ENCODE measurements at places on chromosomes 12 and 14.

DNA sequence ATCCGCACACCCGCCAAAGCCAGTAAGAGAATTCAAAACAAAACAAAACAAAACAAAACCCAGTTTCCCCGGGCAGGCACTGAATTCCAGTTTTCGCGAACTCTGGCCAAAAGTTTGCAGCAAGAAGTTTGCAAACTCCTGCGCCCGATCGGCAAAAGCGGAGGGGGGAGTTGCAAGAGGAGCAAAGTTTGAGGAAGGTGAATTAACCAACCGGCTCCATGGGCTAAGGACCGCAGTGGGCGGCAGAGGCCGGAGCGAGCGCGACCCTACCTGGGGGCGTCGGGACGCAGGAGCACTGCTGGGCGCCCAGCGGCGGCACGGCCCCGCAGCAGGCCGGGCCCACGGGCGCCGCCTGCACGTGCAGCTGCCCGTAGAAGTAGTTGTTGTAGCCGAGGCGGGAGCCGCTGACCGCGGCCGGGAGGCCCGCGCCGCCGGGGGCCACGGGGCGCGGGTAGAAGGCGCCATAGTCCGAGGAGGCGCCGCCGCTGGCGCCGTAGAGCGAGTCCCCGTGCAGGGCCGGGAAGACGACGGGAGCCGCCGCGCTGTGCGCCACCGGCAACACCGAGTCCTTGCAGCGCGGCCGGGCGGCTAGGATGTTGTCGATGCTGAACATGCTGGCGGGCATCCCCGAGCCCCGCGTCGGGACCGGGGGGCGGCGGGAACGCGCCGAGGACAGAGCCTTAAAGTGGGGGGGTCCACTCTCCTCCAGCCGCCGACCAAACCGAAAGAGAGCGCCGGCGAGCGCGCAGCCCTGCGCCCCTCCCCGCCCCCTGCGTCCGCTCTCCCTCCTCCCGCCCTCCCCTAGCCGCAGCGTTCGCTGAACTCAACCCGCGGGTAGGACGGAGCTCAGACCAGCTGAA lies at the start of gene GSC:
Gene GSC, minus strand, starts transcription at position 723 of the 860 bp plus-strand sequence. Its CDS starts 98 bp downstream, at position 625.
- no peak for DNase-seq

DNA sequence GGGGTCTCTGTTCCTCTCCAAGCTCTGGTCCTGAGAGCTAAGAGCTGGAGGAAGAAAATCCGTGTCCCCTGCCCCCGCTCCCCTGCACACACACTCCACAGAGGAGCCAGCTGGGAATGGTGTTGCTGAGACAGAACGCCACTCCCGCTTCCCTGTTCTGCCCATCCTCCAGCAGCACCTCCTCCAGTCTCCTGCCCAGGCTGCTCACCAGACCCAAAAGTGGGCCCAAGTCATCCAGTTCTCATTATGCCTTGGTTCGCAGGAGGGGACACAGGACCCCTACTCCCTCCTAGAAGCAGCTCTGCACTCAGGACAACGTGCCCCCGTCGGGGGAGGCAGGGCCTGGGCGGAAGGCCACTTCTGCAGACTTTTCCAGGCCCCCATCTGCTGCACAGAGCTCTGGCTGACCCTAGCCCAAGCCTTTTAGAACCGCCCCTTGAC lies 830 bp upstream of the TRMT61A start:
- no peak for DNase-seq

DNA sequence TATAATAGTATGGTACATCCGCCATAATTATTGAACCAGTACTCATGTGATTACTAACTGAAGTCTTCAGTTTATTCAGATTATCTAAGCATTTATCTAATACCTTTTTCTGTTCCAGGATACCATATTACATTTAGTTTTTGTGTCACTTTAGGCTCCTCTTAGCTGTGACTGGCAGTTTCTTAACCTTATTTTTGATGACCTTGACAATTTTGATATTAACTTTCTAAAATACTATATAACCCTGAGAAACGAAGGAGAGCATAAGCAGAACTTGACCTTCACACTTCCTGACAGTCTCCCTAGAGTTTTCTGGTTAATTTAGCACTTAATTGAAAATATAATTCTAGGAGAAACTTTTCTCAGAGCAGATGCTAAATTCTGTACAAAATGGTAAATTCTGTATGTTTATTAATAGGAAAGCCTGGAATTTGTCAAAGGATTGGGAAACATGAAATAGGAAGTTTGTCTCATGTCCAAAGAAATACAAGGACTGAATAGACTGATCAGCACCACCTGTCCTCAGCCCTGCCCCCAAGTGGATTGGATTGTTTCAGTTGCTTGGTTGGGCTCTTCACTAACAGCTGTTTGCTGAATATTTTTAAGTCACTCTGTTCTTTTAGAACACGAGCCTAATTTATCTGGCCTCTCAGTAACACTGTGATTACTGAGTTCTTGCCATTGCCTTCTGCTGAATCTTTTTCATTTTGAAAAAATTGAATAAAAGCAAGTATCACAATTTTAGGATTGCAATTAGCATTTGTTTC lies 6.0 kb downstream of the BICDL1 start:
- no peak for DNase-seq

- DNase-seq = no peak
Measured at GRCh38 chr12:108121728-108122471, 7.2 kb upstream of the WSCD2 start.

DNA sequence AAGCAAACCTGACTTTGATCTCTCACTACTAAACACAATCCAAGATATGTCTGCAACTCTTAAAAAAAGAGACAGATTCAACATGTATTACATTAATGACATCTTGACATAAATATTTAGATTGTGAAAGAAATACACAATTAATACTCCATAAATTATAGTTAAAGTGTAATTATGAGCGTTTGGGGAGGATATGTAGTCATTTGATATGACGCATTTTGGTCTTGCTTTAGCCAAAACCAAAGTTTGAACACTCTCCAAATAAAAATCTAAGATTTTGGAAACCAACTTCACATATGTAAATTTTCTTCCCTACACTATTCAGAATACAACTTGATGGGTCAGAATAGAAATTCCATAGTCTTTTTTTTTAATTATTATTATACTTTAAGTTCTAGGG lies 1257.6 kb downstream of the SLC16A7 start:
- DNase-seq = no peak

- no peak for DNase-seq
Measured at GRCh38 chr12:12704593-12705230, 8.7 kb upstream of the GPR19 start.

- DNase-seq = no peak
Measured at GRCh38 chr14:21924479-21924878, 250.9 kb upstream of the OR4E1 start.

DNA sequence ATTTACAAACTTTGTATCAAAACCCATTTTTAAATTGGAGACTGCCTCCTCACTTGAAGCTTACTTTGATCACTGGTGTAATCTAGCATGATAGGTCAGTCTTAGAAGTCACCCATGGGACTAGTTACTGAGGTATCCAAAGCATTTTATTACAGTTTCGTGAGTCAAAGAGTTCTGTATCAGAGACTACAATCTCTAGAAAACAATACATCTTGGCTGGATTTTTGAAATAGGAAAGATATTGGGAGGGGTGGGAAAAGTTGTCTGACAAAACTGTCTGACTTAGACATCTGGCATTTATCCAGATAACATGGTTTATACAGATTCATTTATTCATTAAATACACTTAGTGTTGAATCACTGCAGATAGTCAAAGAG lies 173.5 kb upstream of the PDZRN4 start:
- no peak for DNase-seq

DNA sequence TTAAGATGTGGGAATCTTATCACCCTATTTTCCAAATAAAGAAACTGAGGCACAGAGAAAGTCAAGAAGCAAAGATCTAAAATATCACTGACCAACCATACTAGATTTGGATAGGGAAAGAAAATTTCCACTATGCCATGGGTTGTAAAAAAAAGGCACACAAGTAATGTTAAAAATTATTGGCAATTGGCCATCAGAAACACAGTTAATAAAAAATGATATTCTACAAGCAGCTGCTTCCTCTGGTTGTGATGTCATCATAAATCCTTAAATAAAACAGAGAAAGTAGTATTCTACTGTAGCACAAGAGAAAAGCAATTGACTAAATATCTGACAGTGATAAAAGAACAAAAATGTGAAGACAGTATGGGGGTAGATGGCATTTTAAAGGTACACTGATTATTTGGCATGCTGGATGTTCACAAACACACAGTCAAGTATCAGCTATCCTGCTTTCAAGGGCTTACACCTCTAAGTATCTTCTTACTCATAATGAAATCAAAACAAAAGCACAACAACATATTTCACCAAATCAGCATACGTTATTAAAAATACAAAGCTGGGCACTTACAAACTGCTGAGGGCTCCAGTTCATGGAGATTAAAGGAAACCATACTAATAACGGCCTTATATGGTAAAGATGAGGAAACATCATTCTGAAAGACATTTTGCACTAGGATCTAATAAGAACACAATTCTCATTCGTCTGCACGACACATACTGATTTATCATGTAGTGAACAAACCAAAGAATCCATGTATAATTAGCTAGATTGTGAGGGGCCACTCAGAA lies 45.7 kb downstream of the CORO1C start:
- no peak for DNase-seq

Measured in stimulated activated CD4-positive, alpha-beta T cell treated with anti-CD3 and anti-CD28 coated beads, Interleukin-1b, Interleukin-23, amount 100 ng/mL, for 4 hours (primary cell).